ENCODE measurements at places on chromosomes 7 and 10. TPM values are rescaled to one million over a fixed set of nuclear protein-coding genes. Genes with fewer than 3 reads are reported as not detected.
A peak's percentile ranks its signal among the peaks of the same experiment; 100 is the strongest.

DNA sequence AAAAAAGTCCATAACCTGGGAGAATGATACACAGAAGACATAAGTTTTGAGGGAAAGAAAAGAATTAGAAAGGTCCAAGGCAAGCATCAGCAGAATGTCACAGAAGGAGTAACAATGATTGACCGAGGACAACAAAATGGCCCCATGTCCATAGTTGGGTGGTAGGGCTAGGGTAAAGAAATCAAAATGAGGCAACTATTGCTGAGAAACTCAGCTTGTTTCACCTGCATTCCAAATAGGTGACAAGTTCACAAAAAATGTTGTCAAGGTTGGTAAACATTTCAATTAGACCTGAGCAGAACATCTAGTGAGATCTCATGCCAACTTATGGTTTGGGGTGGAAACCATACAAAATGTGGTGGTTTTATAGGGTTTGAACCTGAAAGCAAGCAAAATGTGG is 22.8 kb upstream of the DLX6 start:
- no peak overlapping the region for H3K27ac ChIP-seq
- no peak for DNase-seq
- peaks cover 14% of the 10 kb centered on the region for H3K27me3 ChIP-seq

The ACHE gene
- polyA plus RNA-seq, result not detected

- no peaks in the 10 kb centered on the region for H3K4me1 ChIP-seq
- H3K27ac ChIP-seq, result no peak overlapping the region
- H3K4me3 ChIP-seq, result no peak overlapping the region
- no peaks in the 10 kb centered on the region for H3K27me3 ChIP-seq
- DNase-seq, result no peak
These were observed 219.5 kb upstream of the PHYHIPL start for GRCh38 chr10:58956926-58957325.

The OR9A2 gene
- not detected for polyA plus RNA-seq

GRCh38 chr7:20183086-20183485 is 34.1 kb downstream of the MACC1 start:
- H3K4me3 ChIP-seq, result no peak overlapping the region
- H3K36me3 ChIP-seq, result no peaks in the 10 kb centered on the region
- H3K4me1 ChIP-seq, result no peaks in the 10 kb centered on the region
- H3K27ac ChIP-seq, result no peak overlapping the region
- H3K27me3 ChIP-seq, result no peaks in the 10 kb centered on the region

DNA sequence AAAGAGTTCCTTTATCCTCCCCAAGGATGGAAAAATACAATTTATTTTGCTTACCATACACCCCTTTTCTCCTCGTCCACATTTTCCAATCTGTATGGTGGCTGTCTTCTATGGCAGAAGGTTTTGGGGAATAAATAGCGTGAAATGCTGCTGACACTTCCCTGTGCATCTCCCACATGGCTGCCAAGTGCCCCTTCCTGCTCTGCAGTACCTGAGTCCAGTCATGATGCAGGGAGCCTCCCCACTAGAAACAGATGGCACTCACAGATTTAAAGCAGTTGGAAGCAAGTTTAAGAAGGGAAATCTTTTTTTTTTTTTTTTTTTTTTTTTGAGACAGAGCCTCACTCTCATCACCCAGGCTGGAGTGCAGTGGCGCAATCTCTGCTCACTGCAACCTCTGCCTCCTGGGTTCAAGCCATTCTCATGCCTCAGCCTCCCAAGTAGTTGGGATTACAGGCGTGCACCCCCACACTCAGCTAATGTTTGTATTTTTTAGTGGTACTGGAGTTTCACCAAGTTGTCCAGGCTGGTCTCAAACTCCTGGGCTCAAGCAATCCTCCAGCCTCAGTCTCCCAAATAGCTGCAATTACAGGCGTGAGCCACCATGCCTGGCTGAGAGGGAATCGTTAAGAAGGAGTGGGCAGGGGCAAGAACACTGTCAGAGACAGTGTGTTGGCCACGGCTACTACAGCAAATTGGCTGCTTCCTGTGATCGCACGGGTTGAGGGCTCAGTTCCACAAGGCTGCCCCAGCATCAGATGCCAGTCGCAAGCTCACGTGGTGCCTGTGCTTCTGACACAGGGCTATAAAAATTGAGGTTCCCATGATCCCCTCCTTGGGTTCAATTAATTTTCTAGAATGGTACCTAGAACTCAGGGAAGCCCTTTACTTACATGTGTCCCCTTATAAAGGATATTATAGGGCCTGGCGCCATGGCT is 5.3 kb upstream of the PILRA start:
- H3K4me1 ChIP-seq, result peaks cover 77% of the 10 kb centered on the region
- peak; percentile 41 for DNase-seq
- no peaks in the 10 kb centered on the region for H3K36me3 ChIP-seq
- peaks cover 4% of the 10 kb centered on the region for H3K27me3 ChIP-seq
- H3K27ac ChIP-seq, result peak overlapping the region; percentile 99

- H3K4me3 ChIP-seq, result peak overlapping the region; percentile 96
- H3K27ac ChIP-seq, result peak overlapping the region; percentile 96
- DNase-seq, result no peak
- peaks cover 15% of the 10 kb centered on the region for H3K27me3 ChIP-seq
These were observed 553 bp downstream of the VDAC2 start for GRCh38 chr10:75211007-75211691.

The CPED1 gene
- polyA plus RNA-seq, result 2.2 TPM

DNA sequence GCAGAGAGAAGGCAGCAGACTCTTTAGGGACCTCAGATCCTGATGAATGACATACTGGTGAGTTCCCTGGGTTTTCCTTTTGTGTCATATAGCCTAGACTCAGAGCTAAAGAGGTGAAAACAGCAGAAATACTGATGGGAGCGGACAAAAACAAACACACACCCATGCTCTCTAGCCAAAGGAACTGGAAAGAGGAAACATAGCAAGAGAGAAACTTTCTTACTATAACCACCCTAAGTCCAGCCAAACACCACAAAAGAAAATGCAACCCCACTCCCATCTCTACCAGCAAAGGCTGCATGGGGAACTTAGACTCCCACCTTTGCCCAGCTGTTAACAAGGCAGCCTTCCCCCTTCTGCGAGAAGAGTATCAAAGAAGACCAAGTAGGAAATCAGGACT is 16.3 kb downstream of the GSAP start:
- H3K27ac ChIP-seq, result peak overlapping the region; percentile 50
- peaks cover 2% of the 10 kb centered on the region for H3K27me3 ChIP-seq
- peaks cover 73% of the 10 kb centered on the region for H3K4me1 ChIP-seq
- H3K36me3 ChIP-seq, result peaks cover 44% of the 10 kb centered on the region

DNA sequence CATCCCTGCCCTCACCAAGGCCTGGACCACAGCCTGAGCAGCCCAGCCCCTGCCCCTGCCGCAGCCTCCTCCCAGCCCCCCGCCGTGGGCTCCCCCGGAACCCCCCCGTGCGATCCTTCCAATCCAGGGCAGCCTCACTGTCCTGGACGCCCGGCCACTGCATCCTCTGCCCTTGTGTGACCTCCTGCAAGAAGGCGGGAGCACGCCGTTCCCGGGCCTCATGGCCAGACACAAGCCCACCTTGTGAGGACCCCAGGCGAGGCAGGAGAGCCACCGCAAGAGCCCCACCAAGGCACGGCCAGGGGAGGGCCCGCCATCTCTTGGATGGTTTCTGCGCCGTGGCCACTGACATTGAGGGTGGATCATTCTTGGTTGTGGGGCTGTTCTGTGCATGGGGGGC is 7.8 kb upstream of the LFNG start:
- H3K4me3 ChIP-seq, result peak overlapping the region; percentile 80
- no peak for DNase-seq
- H3K36me3 ChIP-seq, result no peaks in the 10 kb centered on the region
- H3K4me1 ChIP-seq, result peaks cover 54% of the 10 kb centered on the region
- H3K27me3 ChIP-seq, result peaks cover 24% of the 10 kb centered on the region
- peak overlapping the region; percentile 98 for H3K27ac ChIP-seq

The NEURL1 gene
- polyA plus RNA-seq, result not detected

The STRIP2 gene
- polyA plus RNA-seq, result 0.25 TPM

The ANKRD30A gene
- not detected for polyA plus RNA-seq

DNA sequence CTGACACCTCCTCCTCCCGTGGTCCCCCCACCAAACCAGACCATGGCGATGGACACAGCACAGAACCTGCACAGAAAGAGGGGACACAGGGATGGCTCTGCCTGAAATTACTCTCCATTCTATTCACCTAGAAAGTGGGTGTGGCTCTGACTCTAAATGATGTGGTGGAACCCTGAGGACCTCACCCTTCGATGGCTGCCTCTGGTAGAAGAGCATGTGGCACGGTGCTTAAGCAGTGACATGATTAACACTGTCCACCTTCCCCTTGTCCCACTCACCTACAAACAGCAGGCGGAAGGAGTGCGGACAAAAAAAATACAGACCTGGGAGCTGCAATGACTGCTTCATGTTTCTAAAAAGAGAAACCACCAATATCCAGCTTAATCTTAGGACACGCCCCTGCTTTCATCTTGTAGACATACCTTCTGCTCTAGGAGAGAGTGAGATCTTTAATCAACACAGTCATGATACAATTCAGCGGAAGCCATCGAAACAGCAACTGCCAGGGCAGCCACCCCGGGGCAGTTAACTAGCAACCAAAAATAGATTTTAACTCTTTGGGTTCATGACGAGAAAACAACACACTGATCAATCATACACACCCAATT is 11.4 kb downstream of the JCAD start:
- peaks cover 18% of the 10 kb centered on the region for H3K4me1 ChIP-seq
- no peak overlapping the region for H3K27ac ChIP-seq
- H3K27me3 ChIP-seq, result peaks cover 45% of the 10 kb centered on the region
- H3K4me3 ChIP-seq, result no peak overlapping the region
- no peak for DNase-seq
- no peaks in the 10 kb centered on the region for H3K36me3 ChIP-seq

The CPEB3 gene
- 0.63 TPM for polyA plus RNA-seq

GRCh38 chr7:107945332-107945731 is 54.3 kb downstream of the DLD start:
- DNase-seq, result no peak
- no peak overlapping the region for H3K4me3 ChIP-seq
- H3K4me1 ChIP-seq, result no peaks in the 10 kb centered on the region
- no peaks in the 10 kb centered on the region for H3K27me3 ChIP-seq
- peaks cover 11% of the 10 kb centered on the region for H3K36me3 ChIP-seq
- no peak overlapping the region for H3K27ac ChIP-seq

The ANKRD2 gene
- polyA plus RNA-seq, result not detected

GRCh38 chr7:26193432-26194207 is 6.9 kb downstream of the HNRNPA2B1 start:
- peaks cover 31% of the 10 kb centered on the region for H3K27me3 ChIP-seq
- H3K4me1 ChIP-seq, result peaks cover 100% of the 10 kb centered on the region
- peaks cover 58% of the 10 kb centered on the region for H3K36me3 ChIP-seq
- H3K4me3 ChIP-seq, result peak overlapping the region; percentile 76
- no peak for DNase-seq

The SPDYE8 gene
- 0.12 TPM for polyA plus RNA-seq

The DRGX gene
- polyA plus RNA-seq, result not detected

GRCh38 chr10:58667658-58668310 is 155.1 kb downstream of the BICC1 start:
- H3K27me3 ChIP-seq, result no peaks in the 10 kb centered on the region
- H3K27ac ChIP-seq, result no peak overlapping the region
- peaks cover 28% of the 10 kb centered on the region for H3K4me1 ChIP-seq
- no peak overlapping the region for H3K4me3 ChIP-seq
- H3K36me3 ChIP-seq, result no peaks in the 10 kb centered on the region

DNA sequence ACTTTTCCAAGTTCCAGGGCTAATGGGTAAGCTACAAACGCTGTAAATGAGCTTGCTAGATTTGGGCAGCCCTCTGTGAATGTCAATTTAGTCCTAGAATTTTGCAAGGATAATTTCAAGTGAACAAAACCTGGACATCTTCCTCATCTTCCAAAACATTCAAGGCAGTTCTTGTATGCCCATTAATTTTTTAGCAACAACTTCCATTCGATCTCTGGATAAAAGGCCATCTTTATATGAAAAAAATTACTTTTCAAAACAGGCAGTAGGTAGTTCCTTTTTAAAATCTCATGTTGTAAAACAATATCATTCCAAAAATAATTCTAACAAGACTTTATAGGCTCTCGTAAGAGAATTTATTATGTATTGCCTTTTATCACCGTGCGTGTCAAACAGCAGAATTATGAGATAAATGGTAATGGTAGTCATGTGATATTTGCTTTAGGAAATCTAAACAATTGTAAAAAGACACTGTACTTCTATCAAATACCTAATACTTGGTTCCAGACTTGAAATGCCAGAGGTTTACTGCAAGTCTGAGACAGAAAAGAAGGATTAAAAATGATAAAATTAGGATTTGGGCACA is 143.7 kb upstream of the NRP1 start:
- no peak for DNase-seq
- H3K4me1 ChIP-seq, result no peaks in the 10 kb centered on the region
- no peak overlapping the region for H3K4me3 ChIP-seq
- H3K27me3 ChIP-seq, result peaks cover 2% of the 10 kb centered on the region

The ZNF425 gene
- polyA plus RNA-seq, result 0.20 TPM

The CFAP58 gene
- not detected for polyA plus RNA-seq

DNA sequence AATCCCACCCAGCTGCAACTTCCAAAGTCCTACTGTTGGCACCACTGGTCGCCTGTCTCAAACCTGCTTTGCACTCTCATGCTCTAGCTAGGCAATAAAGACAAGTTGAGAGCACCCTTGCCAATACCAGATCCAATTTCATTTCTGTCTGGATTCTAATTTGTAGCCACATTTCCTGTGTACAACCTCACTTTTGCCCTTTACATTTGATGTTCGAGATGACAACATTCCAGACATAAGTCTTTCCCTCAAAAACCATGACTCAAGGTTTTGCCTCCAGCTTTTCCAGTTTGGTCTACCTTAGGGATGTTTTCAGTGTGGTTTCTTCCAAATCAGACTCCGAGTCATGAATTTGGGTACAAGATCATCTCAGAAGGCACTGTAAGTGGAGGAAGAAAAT is 309.0 kb downstream of the GPAM start:
- H3K36me3 ChIP-seq, result no peaks in the 10 kb centered on the region
- H3K4me3 ChIP-seq, result no peak overlapping the region
- DNase-seq, result no peak
- no peak overlapping the region for H3K27ac ChIP-seq
- H3K4me1 ChIP-seq, result no peaks in the 10 kb centered on the region
- H3K27me3 ChIP-seq, result peaks cover 2% of the 10 kb centered on the region

DNA sequence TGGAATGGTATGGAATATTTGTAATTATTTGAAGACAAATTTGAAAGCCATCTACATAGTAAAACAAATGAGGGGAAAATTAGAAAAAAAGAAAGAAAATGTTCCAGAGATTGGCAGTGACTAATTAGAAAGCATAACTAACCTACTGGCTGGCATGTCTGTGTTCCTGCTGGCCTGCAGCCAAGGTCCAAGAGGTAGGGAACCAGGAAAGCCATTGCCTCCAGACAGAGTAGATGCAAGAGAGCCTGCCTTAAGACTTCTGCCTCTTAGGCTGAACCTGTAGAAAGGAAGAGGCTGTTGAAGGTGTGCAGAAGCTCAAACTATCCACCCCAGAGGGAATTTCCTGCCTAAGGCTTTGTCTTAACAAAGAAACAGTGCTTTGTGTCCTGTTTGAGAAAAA is 982.0 kb downstream of the SORCS1 start:
- no peak for DNase-seq
- no peak overlapping the region for H3K27ac ChIP-seq
- H3K4me1 ChIP-seq, result no peaks in the 10 kb centered on the region

- DNase-seq, result no peak
- peaks cover 9% of the 10 kb centered on the region for H3K4me1 ChIP-seq
- H3K27ac ChIP-seq, result no peak overlapping the region
- peaks cover 4% of the 10 kb centered on the region for H3K27me3 ChIP-seq
- H3K36me3 ChIP-seq, result peaks cover 9% of the 10 kb centered on the region
- no peak overlapping the region for H3K4me3 ChIP-seq
These were observed 70.5 kb upstream of the KCTD7 start for GRCh38 chr7:66558201-66558641.

- H3K27me3 ChIP-seq, result peaks cover 18% of the 10 kb centered on the region
- no peak overlapping the region for H3K4me3 ChIP-seq
- H3K36me3 ChIP-seq, result no peaks in the 10 kb centered on the region
- H3K4me1 ChIP-seq, result peaks cover 33% of the 10 kb centered on the region
- no peak overlapping the region for H3K27ac ChIP-seq
These were observed 41.6 kb upstream of the EPHB6 start for GRCh38 chr7:142813226-142813625.

The BPGM gene
- 59.5 TPM for polyA plus RNA-seq

The FKBP9 gene
- polyA plus RNA-seq, result not detected
